Activated CD8-positive, alpha-beta memory T cell treated with anti-CD3 and anti-CD28 coated beads for 4 hours (primary cell): ENCODE measurements at places on chromosomes 11 and 22.

DNA sequence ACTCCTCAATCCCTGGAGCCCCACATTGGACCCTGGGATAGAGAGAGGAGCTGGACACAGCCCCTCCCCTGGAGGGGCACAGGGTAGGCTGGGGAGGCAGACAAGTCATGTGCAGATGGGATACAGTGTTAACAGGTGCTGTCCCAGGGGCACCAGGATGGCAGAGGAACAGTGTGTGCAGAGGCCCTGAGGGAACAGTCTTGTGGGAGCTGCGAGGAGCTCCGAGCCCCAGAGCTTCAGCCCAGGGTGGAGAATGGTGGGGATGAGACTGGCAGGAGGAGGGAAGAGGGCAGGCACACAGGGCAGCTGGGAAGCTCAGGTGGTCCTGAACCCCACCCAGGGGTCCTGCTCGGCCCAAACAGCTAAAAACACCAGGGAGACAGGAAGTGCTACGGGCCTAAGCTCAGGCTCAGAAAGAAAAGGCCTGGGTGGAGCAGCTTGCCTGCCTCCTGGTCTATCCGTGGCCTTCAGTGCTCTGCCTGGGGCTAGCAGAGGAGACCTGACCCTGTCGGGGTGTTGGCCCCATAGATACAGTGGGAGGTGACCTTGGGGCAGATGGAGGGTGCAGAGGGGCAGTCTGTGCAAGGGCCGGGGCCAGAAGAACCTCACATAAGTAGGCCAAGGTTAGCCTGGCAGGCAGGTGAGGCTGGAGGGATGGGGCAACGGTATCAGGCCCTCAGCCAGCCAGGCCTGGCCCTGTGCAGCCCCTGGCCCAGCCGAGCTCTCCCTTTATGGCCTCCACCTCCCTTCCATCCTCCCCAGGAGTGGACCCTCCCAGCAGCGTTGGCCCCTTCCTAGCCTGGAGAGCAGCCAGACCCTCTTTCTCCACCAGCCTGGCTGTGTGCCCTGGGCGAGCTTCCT lies 15.4 kb downstream of the CAPN5 start:
- DNase-seq, result no peak

DNA sequence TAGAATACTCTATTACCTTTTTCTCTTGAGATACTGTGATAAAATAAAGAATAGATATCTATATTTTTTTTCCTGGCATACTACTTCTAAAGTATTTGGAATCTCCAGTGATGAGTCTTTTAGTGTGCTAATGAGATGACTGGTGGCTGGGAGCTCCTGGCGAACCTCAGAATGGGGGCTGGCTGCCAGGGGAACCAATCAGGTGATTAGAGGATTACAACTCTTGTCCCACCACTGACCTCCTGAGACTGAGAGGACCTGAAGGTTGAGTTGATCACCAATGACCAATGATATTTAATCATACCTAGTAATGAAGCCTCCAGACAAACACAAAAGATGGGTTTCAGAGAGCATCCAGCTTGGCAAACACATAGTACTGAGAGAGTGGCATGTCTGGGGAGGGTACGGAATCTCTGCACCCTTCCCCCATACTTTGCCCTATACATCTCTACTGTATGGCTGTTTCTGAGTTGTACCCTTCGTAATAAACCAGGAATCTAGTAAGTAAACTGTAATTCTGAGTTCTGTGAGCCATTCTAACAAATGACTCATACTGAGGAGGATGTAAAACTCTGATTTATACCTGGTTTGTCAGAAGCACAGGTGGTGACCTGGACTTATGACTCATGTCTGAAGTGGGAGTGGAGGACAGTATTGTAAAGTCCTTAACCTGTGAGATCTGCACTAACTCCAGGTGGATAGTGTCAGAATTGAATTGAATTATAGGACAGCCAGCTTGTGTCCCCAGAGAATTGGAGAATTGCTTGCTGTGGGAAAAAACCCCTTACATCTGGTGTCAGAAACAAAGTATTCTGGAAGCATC lies 325.3 kb upstream of the LRRC4C start:
- no peak for DNase-seq

GRCh38 chr22:18947905-18948304 lies 11.8 kb upstream of the PRODH start:
- DNase-seq, result no peak

- DNase-seq, result no peak
Observed at GRCh38 chr11:5597953-5598352, 1.5 kb downstream of the TRIM6 start.

DNA sequence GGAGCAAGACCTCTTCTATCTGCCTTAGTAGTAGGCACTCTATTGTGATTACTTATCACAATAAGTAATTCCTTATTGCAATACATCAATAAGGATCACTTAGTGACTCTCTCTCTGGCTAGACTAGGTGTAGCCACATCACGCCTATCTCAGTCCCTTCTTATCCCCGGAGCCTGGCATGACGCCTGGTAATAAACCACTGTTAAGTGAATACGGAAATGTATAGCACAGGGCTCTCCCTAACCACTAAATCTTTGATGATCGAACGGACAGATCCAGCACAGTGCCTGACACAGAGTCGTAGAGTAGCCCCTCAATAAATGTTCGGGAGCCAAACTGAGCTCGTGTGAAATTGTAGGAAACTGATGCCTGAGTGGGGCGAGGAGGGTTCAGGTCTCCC lies 143.3 kb downstream of the FBXO7 start:
- DNase-seq, result no peak
